Effector memory CD4-positive, alpha-beta T cell (primary cell): ENCODE measurements at places on chromosomes 2 and 18.

DNA sequence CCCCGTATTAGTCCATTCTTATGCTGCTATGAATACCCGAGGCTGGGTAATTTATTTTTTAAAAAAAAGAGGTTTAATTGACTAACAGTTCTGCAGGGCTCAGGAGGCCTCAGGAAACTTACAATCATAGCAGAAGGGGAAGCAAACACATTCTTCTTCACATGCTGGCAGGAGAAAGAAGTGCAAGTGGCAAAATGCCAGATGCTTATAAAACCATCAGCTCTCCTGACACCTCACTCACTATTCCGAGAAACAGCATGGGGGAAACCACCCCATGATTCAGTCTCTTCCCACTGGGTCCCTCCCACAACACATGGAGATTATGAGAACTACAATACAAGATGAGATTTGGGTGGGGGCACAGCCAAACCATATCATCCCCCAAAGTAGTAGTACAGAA is 2148.5 kb upstream of the PIK3C3 start:
- DNase-seq = no peak

- DNase-seq = no peak
Observed at GRCh38 chr2:206641226-206641625, 1.1 kb upstream of the FAM237A start.

GRCh38 chr18:75865639-75866038 is 438.1 kb upstream of the SMIM21 start:
- no peak for DNase-seq

GRCh38 chr2:25380586-25381375 is 39.1 kb upstream of the DNMT3A start:
- DNase-seq = no peak

DNA sequence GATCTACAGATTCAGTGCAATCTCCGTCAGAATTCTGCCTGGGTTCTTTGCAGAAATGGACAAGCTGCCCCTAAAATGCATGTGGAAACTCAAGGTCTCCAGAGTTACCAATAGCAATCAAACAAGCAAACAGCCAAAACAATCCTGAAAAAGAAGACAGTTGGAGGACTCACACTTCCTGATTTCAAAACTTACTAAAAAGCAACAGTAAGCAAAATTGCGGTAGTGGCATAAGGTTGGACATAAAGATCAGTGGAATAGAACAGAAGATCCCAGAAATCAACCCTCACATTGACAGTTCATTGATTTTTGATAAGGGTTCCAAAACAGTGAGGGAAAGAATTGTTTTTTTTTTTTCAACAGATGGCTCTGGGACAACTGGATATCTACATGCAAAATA is 59.7 kb downstream of the NPPC start:
- no peak for DNase-seq

DNA sequence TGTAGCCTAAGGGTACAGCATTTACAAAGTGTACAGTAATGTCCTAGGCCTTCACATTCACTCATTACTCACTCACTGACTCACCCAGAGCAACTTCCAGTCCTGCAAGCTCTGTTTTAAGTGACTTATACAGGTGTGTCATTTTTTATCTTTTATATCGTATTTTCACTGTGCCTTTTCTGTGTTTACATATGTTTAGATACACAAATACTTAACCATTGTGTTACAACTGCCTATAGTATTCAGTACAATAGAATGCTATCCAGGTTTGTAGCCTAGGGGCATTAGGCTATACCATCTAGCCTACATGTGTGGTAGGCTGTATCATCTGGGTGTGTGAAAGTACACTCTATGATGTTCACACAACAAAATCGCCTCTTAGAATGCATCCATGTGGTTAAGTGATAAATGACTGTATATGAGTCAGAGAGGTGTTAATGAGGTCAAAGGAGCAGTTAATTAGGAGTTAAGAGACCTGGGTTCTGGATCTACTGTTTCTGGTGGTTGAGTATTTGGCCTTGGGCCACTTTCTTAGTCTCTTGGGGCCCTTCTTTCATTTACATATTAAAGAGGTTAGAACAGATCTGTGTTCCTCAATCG is 149.1 kb downstream of the GREB1L start:
- no peak for DNase-seq

- no peak for DNase-seq
Observed at GRCh38 chr2:96694279-96694678, 45.6 kb downstream of the LMAN2L start.

DNA sequence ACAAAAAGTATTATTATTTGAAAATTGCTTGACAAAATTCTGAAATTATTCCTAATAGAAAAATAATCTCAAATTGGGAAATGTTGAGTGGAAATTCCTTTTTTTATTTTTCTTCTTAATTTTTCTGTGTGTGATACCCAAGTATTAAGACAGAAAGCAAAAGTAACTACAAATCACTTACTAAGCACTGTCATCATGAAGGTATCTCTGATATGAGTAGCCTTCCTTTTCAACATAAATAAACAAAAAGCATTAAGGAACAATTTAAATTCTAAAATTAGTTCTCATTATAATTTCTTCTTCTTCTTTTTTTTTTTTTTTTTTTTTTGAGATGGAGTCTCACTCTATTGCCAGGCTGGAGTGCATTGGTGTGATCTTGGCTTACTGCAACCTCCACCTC is 174.2 kb upstream of the RBMS1 start:
- no peak for DNase-seq

DNA sequence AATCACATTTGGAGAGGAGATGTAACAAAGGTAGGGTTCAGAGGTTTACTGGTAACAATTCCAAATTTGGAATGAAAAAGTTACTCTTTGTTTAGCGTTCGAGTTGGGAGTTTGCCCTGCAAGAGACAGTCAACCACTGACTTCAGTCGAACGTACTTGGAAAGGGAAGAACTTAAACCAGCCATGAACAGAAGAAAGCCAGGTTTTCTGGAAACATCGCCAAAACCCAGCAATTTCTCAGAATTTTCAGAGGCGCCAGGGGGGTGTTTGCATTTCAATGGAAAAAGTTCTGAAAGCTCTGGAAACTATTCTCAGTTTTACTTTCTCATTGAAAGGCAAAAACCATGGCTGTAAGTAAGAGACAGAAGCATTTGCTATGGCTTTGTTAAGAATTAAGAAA is 28.5 kb upstream of the AQP4 start:
- no peak for DNase-seq

DNA sequence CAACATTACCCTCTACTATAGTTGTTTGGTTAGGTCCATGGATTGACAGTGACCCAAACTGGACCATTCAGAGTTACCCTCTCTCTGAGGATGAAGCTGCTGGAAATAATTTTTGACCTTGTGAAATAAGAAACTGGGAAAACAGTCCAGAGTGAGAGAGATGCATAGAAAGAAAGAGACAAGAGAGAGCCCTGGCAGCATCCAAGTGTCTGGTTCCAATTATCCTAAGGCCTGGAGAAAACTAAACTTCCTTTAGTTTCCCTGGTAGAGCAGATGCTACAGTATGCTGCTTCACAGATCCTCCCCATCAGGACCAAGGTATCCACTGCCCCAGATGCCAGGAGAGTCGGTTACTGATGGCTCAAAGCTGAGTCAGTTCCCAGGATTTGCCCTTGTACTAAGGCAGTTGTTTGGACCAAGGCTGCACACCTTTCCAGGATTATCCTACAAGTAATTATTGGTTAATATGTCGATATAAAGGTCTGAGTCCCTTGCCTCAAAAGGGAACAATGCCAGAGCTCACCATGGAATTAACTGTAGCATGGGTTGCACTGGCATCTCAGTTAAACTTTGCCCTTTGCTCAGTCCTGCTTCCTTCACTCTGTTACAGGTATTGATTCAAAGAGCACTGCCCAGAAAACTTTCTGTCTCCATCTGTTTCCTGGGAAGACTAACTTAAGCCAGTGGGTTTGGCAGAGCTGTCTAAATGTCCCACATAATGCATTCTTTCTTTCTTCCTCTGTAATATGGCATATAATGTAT is 14.6 kb upstream of the CHN1 start:
- DNase-seq = no peak

DNA sequence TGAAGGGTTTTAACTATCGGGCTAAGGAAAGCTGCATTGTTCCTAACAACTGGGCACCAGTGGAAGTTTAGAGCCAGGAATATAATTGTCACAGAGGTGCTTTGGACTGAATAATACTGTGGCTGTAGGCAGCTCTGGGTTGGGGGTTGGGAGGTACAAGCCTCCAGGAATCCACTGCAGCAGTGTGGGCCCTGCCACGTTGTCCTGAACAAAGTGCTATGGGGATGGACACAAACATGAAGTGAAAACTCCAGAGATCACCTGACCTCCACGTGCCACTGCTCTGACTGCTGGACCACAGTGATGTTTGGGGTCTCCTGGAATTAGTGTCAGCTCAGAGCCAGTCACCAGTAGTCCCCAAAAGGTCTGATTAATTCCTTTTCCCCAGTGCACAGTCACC is 110.9 kb downstream of the BCL2 start:
- no peak for DNase-seq

GRCh38 chr18:58657081-58657480 is 14.2 kb upstream of the MALT1 start:
- DNase-seq = no peak

DNA sequence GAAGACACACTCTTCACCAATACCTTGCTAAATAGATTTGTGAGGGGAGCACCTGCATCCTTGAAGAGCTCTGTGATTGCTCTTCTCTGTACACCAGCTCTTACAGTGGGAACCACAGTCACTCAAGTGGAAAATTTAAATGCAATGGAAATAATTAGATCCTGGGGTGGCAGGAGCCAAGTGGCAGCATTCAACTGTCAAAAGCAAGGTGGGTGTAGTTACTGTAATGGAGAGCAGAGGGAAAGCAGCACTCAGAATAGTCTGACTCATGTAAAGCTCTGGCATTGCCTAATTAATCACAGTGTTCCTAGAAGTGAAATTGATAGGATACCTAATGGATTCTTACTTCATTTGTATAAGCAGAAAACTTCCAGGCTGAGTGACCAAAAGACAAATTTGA is 245.8 kb downstream of the KCNE4 start:
- no peak for DNase-seq

GRCh38 chr18:11316546-11316945 is 167.2 kb upstream of the PIEZO2 start:
- no peak for DNase-seq

DNA sequence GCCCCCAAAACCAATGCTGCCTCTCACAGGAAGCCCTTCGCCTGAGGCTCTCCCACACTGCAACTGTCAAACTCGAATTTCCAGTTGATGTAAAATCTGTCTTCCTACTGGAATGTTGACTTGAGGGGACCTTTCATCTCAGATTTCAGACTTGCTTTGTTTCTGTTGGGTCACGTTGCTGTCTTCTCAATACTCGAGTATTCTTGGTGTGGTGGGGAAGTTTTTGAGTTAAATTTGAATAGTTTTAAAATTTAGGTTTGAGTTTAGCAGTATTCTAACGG is 50.8 kb downstream of the AGAP1 start:
- DNase-seq = no peak

GRCh38 chr2:207176247-207176646 is 10.5 kb upstream of the KLF7 start:
- DNase-seq = no peak

- DNase-seq = no peak
Observed at GRCh38 chr2:203892207-203892606, 24.6 kb downstream of the CTLA4 start.

DNA sequence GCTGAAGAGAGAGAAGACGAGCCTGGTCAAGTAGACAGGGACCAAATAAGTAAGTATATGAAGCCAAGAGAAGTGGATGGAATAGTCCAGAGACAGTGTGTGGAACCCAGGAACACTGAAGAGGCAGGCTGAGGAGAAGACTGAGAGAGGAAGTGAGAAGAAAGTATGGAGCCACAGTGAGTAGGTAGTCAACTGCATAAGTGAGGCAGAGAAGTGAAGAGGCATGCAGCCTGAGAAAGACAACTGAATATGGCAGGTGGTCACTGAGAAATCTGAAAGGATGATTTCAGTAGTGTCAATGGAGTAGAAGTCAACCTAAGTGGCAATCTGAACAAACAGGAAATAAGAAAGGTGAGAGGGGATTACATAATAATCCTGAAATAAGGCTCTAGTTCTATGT is 55.4 kb downstream of the CWC22 start:
- DNase-seq = no peak
